ENCODE measurements at places on chromosomes 3 and 15.

- no peak for DNase-seq
These were observed 2.6 kb upstream of the DPPA4 start for GRCh38 chr3:109339714-109340648.

DNA sequence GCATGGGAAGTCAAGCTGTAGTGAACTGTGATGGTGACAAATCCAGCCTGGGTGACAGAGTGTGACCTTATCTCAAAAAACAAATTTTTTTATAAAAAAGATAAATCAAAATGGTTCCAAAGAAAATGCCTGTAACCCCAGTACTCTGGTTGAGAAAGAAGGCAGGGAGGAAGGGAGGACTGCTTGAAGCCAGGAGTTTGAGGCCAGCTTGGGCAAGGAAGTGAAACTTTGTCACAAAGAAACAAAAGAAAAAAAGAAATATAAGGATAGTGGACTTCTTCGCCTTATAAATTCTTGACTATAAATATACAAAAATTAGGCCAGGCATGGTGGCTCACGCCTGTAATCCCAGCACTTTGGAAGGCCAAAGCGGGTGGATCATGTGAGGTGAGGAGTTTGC is 34.1 kb downstream of the SMARCC1 start:
- DNase-seq: no peak

DNA sequence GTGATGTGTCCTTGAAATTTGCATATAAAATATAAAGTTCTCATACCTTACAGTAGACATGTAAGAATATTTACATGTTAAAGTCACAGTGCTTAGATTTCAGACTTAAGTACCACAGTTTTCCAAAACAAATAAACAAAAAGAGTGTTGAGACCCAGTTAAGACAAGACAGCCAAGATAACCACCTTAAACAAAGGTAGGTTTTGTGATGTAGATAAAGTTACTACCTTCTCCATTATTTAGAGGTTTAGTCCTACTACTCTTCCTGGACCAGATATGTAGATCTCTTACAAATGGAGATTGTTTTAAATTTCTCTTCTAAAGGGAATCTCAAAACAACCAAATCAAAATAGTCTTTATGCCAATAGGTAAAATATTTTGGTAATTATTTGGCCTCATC is 15.7 kb downstream of the OR5H15 start:
- no peak for DNase-seq

- no peak for DNase-seq
These were observed 20.8 kb upstream of the CNTN6 start for GRCh38 chr3:1072041-1072440.

- no peak for DNase-seq
These were observed 82.7 kb downstream of the COL8A1 start for GRCh38 chr3:99720985-99721632.

- no peak for DNase-seq
These were observed 140.8 kb downstream of the TP63 start for GRCh38 chr3:189771842-189772450.

DNA sequence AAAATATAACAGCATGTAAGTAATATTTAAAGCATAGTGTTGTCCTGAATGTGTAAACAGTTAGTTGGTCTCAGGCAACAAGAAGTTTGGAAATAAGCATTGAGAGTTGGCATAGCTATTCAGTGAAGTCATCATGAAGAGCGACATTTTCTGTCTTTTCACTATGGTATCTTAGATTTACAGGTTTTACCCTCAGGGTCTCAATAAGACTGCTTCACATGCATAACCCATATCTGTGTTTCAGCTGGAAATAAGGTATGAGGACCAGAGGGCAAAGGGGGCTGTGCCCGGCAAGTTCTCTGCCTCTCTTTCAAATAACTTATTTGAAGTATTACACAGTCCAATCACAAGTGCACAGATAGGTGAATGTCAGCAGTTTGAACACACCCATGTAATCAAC is 290.2 kb upstream of the CNTN3 start:
- no peak for DNase-seq

DNA sequence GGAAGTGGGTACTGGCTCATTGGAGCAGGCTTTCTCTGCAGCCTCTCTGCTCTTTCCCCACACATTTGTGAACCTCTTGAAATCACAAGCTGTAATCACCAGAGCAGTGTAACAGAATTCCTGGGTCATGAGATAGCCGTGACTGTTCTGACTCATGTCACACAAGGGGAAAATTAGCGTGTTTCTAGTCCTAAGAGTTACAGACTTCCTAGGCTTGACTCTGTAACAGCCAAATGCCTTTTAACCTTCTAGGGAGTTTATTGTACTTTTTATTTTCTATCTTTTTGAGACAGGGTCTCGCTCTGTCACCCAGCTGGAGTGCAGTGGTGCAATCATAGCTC is 54.7 kb upstream of the TRAK1 start:
- no peak for DNase-seq

GRCh38 chr15:70031261-70031660 is 66.5 kb downstream of the TLE3 start:
- no peak for DNase-seq

DNA sequence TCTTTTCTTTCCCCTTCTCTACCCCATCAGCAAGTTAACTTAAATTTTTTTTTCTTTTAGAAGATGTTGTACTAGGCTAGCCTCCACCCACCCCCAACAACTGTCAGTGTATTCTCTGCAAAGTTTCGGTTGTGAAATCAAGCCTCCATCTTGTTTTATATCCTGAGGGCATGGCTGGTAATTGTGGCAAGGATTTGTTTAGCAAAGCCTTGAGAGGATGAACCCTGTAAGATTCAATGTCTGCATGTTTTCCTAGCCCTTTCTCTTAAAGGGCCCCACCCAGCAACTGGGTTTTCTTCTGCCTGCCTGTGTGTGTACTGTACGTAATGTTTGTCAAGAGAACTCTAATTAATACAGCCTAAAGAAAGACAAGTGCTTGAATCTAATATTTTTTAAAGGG is 475.3 kb downstream of the FHIT start:
- no peak for DNase-seq

- DNase-seq: no peak
These were observed 121.2 kb downstream of the MECOM start for GRCh38 chr3:169542331-169542751.

GRCh38 chr3:7166460-7166859 is 305.5 kb downstream of the GRM7 start:
- no peak for DNase-seq

GRCh38 chr3:195248281-195248680 is 22.7 kb downstream of the XXYLT1 start:
- DNase-seq: no peak

DNA sequence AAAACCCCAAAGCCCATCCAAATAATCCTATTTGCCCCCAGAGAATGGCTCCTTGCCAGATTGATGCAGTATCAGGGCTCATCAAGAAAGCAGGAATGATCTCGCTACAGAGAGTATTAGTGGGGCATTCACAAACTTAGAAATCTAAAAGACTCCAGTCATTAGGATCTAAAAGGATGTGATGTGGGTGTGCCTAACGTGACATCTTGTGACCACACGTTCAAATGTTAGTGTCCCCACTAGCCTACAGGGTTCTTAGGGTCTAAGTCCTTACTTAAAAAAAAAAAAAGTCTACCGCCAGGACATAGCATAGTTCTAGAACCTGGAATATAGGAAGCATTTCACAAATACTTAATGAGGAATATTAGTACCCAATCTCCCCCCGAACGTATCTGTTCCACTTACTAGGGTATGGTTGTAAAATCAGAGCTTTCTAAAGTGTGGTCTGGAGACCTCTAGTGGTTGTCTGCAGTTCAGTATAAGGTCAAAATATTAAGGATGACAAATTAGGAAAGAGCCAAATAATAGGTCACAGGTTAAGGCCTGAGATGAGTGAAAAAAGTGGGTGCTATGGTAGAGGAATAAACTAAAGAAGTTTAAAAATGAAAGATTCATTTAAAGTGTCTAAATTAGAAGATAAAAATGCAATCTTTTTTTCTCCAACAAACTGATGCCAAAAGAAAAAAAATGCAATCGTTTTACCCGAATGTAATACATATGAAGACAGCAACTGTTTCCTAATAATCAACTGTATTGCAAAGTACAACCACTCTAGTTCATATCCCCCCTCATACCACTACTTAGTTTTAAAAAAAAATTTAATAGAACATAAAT is 4.2 kb upstream of the CHRM5 start:
- DNase-seq: no peak

DNA sequence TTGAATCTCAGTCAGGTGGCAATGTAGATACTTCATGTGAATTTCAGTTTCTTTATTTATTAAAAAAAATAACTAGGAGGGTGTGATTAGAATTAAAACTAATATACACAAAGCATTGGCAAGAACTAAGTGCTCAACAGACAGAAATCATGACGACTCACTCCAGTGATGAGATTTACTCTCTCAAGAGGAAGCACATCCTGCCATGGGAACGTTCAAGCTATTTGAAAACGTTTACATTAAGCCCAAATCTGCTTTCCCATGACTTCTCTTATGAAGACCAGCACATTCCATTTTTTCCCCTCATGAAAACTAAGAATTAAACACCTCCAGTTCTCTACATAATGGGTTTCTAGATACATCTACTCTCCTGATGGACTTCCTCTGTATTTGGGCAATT is 8.5 kb downstream of the WDR53 start:
- DNase-seq: no peak

DNA sequence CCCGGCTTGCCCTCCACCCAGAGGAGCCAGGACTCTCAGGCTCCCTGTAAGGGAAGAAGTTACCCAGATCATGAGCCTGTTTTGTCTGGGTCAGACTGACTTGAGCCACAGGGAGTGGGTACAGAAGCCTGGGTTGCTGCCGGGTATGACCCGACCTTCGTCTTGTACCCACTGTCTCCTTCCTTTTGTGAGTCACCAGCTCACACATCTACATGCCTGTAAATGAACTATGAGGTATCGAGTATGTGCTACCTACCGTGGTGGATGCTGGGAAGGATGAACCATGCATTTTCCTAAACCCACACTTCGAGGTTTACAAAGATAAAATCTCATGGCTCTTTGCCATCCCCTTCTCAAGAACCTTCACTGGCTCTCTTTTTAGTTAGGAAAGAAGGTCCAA is 56.9 kb downstream of the CACNA1D start:
- DNase-seq: no peak

GRCh38 chr3:26715431-26715830 is 92.9 kb downstream of the LRRC3B start:
- DNase-seq: no peak

DNA sequence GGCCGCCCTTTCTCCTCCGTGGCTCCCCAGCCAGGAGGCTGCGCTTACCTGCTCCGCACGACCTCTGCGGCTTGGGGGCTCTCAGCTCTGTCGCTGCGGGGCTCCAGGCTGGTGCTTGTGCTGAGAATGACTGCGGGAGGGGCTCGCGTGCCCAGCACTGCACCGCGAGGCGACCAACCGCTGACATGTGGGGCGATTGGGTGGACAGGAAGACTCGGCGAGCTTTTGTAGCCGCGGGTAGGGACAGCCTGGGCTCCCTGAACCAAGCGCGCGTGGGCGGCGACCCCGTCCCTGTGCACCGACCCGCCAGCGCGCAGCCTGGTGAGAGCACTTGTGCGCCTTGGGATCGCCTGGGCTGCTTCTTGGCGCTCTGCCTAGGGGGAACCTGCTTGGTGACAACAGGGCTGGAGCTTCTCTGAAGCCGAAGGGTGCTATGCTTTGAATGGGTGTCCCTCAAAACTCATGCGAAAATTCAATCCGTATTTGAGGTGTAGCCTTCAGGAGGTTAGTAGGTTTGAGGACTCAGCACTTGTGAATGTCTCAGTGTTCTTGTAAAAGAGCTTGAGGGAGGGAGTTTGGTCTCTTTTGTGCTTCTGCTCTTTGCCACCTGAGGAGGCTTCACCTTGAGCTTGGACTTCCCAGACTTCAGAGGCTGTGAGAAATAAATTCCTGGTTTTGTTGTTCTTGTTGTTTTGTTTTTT is 50.4 kb downstream of the IL12A start:
- DNase-seq: no peak

- no peak for DNase-seq
These were observed 21.8 kb downstream of the IGDCC3 start for GRCh38 chr15:65355988-65356353.

- no peak for DNase-seq
These were observed 10.6 kb upstream of the SOX2 start for GRCh38 chr3:181701096-181701495.

GRCh38 chr15:48856942-48857341 is 21.0 kb upstream of the EID1 start:
- DNase-seq: no peak

GRCh38 chr3:171429635-171430034 is 30.6 kb downstream of the TNIK start:
- no peak for DNase-seq

DNA sequence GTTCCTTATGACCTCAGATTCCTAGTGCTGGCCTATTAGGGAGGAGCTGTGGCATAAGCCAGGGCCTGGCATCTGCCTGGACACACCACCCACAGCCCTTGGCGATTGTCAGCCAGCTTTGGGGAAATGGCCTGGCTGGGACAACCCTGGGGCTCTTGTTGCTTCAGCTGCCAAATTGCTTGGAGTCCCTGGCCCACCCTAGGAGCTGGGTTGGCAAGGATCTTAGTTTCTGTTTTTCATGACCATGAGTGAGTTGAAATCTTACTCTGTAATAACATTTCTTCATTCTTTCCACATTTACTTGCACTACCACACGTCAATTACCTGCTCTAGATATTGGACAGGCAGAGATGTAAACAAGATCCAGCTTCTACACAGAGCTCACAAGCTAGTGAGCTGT is 1.9 kb upstream of the MYZAP start:
- no peak for DNase-seq

- no peak for DNase-seq
These were observed 102.1 kb upstream of the TLE3 start for GRCh38 chr15:70199540-70200410.

DNA sequence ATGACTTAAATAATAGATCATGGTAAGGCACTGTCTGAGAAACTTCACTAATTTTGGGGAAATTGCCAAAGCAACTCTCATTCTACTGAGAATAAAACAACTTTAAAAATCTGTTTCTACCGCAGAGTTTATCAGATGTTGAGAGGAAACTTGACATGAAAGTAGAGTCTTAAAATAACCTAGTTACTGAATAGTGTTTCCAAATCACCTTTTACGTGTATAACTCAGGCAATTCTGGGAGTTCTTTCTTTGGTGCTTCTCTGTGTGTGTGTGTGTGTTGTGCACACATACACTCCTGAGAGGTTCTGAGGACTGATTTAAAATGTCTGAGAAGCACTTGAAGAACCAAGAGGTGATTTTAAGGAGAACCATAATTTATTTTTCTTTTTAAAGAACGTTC is 236.6 kb downstream of the SV2B start:
- no peak for DNase-seq

- no peak for DNase-seq
These were observed 159.3 kb upstream of the MDFIC2 start for GRCh38 chr3:70471464-70472342.

- no peak for DNase-seq
These were observed 340.1 kb downstream of the PTPRG start for GRCh38 chr3:61901496-61901895.
